Posterior cingulate gyrus (tissue), 11 donors: ENCODE measurements at places on chromosomes 13 and 19.

GRCh38 chr13:94352057-94352456 lies 127.4 kb downstream of the DCT start:
- no peak for DNase-seq

DNA sequence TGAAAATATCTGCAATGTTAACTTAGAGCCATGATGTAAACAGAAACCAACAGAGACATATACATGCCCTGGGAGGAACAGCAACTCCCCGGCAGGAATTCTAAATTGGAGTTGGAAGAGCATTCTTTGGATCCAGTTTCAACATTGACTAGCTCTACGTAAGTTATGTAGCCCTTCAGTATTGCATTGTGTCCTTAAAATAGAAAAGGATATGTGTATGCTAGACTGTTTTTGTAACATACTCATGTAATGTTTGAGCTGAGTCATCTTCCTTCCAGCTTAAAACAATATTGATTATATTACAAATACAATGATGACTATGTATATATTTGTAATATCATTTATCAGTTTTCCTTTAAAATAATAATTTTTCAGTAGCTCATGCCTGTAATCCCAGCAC lies 1422.2 kb upstream of the PCDH20 start:
- no peak for DNase-seq

- DNase-seq: no peak
Measured at GRCh38 chr19:31378404-31378803, 29.2 kb upstream of the TSHZ3 start.

- DNase-seq: no peak
Measured at GRCh38 chr13:107912745-107913144, 302.6 kb downstream of the LIG4 start.

DNA sequence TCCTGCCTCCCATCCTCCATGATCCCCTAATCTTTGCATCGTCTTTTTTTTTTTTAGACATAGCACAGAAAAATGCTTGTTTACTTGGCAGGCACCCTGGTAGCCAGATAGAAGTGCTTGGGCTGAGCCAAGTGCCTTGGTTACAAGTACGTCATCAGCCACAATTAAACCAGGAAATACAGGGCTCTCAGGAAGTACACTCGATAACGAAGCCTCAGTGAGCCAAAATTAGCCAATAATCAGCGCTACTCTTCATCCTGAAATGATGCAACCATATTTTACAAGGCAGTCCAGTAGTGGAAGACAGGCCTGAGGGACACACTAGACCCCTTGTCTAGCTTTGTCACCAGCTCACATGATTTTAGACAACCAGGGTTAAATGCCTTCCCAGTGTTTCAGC lies 194.0 kb upstream of the NBEA start:
- no peak for DNase-seq

DNA sequence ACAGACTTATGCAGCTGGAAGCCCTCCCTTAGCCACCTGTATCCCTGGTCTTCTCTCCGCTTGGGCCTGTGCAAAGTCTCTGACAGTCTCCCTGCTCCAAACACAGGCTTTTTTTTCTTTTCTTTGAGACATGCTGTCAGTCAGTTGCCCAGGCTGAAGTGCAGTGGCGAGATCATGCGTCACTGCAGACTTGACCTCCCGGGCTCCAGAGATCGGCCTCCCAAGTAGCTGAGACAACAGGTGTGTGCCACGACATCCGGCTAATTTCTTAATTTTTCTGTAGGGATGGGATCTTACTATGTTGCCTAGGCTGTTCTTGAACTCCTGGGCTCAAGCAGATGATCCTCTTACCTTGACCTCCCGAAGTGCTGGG lies 1.6 kb downstream of the MZF1 start:
- DNase-seq: no peak

DNA sequence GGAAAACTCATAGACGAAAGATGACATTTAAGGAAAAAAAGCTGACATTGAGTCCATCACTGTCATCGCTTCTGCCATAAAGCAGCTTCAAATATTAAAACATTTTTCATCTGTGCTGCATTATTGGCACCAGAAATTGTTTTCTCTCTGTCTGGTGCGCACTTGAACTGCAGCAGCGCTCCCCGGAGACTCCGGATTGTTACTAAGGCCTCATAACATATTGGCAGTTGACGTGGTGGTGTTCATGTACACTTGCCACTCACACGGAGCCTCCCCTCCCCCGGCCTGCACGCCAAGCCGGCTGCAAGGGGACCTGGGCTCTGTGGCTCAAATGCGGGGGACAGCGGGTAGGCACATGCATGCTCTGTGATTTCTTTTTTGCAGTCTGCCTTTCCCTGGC lies 203.2 kb downstream of the TSHZ3 start:
- DNase-seq: no peak

DNA sequence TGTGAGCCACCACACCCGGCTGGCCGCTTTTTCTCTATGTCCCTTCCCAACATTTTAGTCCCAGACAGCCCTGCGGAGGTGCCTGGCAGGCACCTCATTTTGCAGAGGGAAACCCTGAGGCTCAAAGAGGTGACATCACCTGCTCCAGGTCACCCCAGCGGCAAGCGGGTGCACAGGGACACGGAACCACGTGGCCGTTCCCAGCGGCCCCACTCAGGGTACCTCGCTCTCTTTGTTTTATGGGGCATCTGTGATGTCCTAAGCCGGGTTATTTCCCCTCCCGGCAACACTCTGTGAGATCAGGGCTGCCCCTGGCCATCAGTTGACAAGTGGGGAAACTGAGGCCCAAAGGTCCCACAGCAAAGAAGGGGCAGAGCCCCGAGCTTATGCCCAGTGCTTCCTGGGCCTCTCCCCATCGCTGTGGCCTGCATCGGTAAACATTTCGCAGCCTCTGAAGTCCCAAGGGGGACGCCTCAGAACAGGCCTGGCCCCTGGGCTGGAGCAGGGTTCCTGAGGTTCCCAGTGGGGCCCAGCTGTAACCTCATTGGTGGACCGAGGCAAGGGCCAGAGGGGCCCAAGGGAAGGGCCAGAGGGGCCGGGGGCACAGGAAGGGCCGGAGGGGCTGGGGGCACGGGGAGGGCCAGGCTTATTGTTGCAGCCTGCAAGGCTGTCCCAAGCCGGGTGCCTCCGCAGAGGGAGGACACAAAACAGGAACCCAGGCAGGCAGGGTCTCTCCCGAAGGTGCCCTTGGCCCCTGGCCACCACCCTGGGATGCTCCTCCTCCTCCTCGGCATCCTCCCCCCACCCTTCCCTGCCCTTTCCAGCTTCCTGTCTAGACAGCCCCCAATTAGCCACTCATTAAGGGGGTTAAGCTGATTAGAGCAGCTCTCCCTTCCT lies 39.0 kb downstream of the SMIM24 start:
- DNase-seq: no peak

GRCh38 chr19:39927524-39928356 lies 6.7 kb downstream of the FCGBP start:
- no peak for DNase-seq

DNA sequence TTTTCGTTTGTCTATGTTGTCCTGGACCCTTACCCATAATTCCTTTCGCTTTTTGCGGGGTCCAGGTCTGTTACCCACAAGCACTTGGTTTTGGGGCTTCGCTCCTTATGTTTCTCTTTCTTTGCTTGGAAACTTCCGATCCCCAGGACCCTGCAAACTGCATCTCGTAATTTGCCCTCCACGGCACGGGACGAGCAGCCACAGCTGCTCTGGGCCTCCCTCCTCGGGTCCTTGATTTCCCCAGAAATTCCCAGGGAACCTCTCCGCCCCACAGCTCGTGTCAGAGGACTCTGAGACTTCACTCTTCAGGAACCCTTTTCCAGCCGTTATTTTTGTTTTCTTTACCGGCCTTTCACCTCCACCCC lies 599 bp downstream of the SNRNP70 start:
- DNase-seq: no peak

GRCh38 chr19:35002037-35002535 lies 2.0 kb downstream of the GRAMD1A start:
- no peak for DNase-seq

DNA sequence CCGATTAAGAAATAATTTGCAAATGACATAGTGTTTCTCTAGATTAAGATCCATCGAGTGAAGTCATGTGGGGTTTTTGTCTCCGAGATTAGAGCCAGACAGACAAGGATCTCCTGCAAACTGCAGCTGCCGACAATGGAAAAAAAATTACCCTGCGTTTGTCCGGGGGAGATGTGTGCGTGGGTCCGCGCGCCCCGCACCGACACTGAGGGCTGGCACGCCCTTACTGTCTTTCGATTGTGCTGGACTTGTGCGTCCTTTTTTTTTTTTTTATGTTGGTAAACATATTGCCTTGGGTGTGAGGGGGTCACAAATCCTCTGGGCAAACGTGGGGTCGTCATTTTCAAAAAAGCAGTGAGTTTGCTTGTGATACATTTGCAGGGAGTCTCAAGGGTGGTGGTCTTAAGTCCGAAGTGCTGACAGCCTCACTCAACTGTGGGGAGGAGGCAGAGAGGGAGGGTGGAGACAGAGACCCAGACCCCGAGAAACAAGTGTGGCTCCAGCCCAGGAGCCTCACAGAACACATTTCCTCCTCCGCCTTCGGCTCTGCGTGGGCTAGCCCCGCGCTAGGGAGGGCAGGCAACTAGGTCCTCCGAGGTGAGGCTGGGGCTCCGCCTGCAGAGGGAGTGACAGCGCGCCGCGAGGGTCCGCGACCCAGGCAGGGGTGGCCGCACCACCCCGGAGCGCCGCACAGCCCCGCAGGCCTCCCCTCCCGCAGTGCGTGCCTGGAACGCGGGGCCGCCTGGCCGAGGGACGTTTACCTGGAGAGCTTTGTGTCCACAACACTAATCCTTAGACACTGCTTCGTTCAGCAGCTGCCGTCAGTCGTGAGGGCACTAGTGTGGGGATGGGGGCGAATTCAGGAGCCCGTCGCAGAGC lies 11.7 kb upstream of the SOX1 start:
- DNase-seq: peak; percentile 78

DNA sequence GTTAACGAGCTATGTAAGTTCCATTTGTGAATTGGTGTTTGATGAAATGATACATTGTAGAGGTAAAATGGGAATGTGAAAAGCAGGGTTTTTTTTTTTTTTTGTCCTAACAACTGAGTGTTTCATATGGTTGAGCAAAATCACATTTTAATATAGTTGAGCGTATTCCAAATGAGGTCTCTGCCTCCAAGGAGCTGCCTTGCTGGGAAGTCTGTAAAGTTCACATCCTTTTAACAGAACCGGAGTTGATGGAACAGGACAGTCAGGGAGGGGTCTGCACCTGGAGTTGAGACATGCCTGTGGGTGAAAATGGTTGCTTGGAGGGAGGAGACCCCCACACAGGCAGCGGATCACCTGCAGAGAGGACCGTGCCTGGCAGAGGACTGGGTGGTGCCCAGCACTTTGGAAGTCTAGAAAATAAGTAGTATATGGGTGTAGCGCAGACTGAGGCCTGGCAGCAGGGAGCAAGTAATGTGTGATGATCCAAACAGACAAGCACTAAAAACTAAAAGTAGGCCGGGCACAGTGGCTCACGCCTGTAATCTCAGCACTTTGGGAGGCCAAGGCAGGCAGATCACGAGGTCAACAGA lies 75.2 kb upstream of the UBAC2 start:
- DNase-seq: no peak

DNA sequence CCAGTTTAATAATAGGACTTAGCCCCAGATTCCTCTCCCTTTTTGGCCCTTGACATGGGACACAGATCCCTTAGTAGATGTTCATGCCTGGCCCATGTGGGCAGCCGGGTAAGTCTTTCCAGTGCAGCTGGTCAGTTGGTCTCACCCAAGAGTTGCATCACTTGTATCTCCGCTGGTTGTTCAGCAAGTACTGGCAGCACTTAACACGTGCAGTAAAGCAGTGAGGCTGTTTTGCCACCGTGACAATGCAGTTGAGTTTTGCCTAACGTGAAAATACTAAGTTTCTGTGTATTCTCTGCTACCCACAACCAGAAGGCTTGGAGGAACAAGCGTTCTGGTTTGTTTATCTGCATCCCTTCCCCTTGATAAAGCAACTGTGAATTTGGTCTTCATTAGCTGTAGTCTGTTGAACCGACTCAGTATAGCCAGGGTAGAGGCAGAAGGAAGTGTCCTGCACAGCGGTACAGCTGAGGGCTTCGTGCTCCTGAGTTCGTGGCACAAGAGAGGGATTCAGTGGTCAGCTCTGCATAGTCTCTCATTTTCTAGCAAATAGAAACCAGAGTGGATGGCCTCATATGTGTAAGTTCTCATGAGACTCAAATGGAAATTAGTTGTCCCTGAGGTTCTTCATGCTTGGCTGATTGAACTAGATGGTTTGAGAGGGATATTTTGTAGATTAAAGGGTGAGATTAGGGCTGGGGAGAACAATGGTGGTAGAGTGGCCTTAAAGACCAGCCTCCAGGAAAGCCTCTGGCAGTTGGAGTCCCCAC lies 50.3 kb downstream of the ARHGEF7 start:
- DNase-seq: no peak

DNA sequence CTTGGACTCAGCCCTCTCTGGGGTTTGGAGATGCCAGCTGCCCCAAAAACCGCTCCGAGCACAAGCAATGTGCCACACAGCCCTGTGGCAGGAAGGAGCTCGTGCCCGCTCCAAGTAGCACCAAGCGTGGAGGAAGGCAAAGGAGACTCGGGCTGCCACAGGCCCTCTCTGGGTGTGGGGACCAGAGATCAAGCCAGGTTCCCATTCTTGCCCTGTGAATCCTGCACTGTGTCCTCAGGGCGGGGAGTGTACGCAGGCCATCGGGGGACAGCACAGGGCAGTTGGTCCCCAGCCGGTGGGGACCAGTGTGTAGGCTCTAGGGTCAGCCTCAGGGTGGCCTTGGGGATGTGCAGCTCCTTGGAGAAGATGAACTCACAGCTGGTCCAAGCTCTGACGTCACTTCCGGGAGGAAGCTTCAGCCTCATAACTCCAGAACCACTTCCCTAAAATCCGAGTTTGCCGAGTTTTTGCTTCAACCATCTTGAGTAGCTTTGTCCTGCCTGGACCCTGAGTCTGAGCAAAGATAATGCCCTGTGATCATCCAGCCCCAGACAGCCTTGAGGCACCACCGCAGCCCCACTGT lies 9.3 kb upstream of the CPAMD8 start:
- DNase-seq: peak; percentile 64

GRCh38 chr19:51552996-51553725 lies 17.9 kb upstream of the ZNF175 start:
- DNase-seq: no peak

DNA sequence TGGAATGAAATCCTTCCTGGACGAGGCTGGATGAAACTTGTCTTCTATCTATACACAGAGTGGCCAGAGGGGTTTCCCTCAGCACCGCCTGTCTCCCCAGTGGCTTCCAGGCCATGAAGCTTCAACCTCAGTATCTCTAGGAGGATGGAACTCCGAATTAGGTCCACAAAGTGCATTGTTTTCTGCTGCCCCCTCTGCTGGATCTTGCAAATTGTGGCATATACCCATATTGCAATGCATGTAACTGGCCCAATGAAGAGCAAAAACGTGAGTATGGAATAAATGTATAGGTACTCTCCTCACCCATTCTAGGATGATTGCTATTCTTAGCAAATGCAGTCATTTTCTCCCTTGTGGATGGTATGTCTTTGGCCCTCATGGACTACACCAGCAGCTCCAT lies 14.7 kb upstream of the LILRB4 start:
- no peak for DNase-seq
